EH (cell line): ENCODE measurements at places on chromosomes 7 and 10.

DNA sequence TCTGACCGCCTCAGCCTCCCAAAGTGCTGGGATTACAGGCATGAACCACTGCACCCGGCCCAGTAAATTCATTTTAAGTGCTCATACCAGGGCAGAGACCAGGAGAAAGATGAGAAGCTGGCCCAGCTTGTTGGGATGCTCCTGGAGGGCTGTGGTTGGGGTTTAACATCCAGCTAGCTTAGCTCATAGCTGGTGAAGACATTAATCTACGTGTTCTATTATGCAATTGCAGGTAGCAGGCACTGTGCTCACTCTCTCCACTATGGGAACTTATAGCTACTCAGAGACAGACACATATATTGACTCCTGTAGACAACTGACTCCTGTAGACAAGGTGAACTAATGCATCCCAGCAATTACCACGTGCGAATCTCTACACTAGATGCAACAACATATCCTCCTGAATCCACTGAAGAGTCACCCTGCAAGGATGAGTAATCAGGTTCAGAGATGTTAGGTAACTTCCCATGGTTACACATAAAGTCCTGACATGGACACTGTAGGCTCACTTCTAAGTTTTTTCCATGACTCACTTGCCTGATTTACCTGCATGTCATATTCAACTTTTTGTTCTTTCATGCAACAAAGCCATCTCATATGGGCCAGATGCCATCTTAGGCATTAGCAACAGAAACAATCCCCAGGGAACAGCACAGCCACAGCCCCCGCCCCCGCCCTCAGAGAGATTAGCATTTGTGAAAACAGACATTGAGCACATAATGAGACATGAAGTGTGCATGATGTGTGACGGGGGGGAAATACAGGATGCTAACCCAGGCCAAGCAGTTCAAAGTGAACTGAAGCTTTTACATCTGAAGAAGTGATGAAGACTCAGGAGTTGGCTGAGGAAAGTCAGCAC, 37.2 kb downstream of the ERLIN1 start:
- DNase-seq, result no peak

- peak; percentile 14 for DNase-seq
Measured at GRCh38 chr7:141071260-141071854, 2.5 kb upstream of the TMEM178B start.

- DNase-seq, result no peak
Measured at GRCh38 chr7:5248201-5248885, 34.4 kb upstream of the SLC29A4 start.

DNA sequence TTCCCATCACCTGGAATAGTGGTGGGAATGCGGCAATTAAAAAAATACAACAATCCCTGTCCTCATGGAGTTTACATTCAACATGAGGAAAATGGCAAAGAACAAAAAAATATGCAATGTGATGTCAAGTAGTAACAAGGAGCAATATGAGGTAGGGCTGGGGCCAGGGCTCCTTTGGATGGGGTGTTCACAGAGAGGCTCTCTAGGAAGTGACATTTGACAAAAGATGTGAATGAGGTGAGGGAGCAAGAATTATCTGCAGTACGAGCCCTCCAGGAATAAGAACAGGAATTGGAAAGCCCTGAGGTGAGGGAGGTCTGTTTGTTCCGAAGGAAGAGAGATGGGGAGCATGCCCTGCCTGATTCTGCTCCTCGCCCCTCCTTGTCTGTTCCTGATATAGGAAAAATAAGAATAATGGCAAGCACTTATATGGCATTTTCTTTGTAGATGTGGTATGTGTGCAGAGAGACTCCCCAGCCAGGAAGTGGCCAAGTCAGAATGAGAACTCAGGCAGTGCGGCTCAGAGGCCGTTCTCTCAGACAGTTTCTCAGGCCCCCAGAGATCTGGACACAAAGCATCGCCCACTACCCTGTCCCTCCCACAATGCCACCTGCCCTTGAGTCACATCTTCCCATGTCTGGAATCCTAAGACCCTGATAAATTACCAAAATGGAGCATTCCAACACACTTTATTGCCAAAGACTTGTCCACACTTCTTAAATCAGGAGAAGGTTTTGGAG, 105.6 kb downstream of the APBB1IP start:
- DNase-seq, result no peak

- DNase-seq, result no peak
Measured at GRCh38 chr10:49750546-49750945, 11.6 kb downstream of the OGDHL start.

- no peak for DNase-seq
Measured at GRCh38 chr7:1140476-1141104, 19.4 kb downstream of the ZFAND2A start.

GRCh38 chr10:20004087-20004523, 187.9 kb downstream of the PLXDC2 start:
- no peak for DNase-seq
